ENCODE measurements at places on chromosomes 2 and 18.

GRCh38 chr2:51579412-51579811 lies 547.5 kb upstream of the NRXN1 start:
- DNase-seq, result no peak

DNA sequence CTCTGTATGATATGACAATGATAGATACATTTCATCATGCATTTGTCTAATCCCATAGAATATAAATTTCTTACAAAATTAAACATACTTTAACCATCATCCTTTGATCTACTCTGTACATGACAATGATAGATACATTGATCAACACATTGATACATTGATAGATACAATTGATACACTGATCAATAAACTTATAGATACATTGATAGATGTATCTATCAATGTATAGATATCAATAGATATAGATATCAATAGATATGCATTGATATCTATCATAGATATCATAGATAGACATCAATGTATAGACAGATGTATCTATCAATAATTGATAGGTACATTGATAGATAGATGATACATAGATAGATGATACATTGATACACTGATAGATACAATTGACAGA lies 105.4 kb downstream of the DYM start:
- DNase-seq, result no peak

- DNase-seq, result no peak
These were observed 29.6 kb upstream of the RPRD1A start for GRCh38 chr18:36096955-36097354.

DNA sequence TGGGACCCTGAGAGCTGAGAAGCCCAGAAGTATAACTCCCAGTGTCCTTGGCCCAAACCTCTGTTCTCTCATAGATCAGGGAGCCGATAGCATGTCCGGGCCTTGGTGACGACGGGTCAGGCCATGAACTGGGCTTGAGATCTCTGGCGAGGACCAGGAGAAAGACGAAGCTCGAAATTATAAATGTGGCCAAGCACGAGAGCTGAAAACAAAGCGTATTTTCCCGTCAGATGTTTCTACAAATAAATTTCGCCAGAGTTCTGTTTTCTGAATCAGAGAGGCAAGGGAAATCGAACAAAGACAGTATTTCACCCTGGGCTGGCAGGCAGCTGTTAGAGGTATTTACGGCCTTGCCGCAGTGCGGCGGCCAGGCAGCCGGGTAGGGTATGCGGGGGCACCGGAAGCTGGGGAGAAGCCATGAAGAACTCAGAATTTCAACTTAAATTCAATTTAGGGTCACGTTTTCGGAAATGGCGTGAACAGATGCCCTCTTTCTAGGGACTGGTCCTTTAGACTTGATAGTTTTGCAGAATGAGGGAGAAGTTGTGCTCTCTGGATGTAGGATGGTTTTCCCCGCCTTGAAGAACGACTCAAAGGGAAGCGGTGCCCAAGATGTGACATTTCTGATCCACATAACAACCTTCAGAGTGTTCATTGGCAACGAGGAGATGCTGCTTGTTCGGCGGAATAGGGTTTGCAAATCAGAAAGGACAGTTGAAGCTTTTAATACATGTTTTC lies 9.6 kb downstream of the HOXD8 start:
- no peak for DNase-seq

- DNase-seq, result no peak
These were observed 70.7 kb downstream of the LIPG start for GRCh38 chr18:49632588-49632987.

GRCh38 chr2:238103465-238104225 lies 3.5 kb downstream of the ESPNL start:
- DNase-seq, result no peak

- DNase-seq, result no peak
These were observed 69.9 kb upstream of the FAM136A start for GRCh38 chr2:70371753-70372152.

GRCh38 chr2:240926516-240927389 lies 20.6 kb downstream of the CROCC2 start:
- DNase-seq, result no peak

DNA sequence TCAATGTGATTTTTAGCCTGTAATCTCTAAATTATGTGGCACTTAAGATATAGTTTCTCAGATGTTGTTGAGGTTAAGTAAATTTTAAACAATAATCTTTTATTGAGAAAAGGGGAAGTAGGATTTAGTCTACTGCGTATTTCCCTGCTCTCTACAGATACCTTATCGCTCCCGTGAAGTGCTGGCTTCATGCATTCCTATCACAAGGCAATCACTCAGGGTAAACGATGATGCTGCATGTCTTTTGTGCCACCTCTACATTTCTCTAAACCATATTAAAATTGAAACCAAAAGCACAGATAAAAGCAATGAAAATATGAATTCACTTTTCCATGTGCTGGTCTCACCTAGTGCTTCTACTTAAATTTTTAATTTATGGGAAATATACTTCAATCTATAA lies 14.4 kb upstream of the RPE start:
- no peak for DNase-seq

DNA sequence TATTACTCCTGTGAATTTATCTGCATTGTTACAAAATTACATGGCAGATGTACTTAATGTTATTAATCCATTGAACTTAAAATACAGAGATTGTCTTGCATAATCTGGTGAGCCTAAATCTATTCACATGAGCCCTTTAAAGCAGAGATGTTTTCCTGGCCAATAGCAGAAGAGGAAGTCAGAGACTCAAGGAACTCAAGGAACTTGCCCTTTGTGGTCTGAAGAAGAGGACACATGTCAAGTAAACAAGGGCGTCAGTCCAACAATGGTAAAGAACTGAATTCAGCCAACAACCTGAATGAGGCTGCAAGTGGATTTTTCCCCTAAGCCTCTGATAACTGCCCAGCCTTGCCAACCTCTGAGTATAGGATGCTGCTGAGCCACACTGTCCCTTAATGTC lies 356.3 kb upstream of the PKDCC start:
- DNase-seq, result no peak

- DNase-seq, result no peak
These were observed 159.2 kb upstream of the ID2 start for GRCh38 chr2:8522687-8523086.

DNA sequence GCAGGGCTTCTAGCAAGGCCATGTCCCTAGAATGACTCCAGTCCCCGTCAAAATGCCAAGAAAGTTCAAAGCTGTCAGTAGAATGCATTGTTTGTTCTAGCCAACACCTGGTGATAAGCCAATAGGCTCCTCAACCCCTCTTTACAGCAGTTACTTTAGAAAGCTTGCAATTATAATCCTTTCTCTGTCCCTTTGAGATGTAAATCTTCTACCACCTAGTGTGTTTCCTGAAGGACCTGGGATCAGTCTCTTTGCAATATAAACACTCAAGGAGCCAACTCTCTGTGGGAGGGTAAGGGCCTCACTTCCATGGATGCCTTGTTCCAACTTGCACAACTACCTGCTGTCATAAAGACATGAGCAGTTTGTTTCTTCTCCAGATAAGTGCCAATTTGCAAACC lies 301.8 kb downstream of the NBAS start:
- DNase-seq, result peak; percentile 15

- no peak for DNase-seq
These were observed 65.5 kb downstream of the CABLES1 start for GRCh38 chr18:23200756-23201155.
